Activated T-helper 1 cell treated with anti-CD3 and anti-CD28 coated beads, Interleukin-2, amount 50 U/mL, for 16 hours (primary cell): ENCODE measurements at places on chromosomes 1 and 21.

DNA sequence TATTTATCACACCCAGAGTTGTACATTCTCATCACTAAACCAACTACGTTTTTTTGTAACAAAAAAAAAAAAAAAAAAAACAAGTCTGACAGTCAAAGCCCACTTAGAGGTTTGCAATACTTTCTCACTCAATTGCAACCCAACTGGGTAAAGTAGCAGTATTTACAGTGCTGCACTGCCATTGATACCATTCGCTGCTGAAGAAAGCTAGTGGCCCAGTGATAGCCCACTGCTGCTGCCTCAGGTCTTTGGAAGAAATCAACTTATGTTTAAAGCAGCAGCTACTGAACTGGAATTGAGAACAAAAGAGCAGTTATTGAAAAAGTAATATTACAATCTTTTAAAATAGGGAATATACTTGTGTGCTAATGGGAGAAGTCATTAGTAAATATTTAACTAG lies 2.7 kb downstream of the HNRNPU start:
- DNase-seq: no peak

- DNase-seq: no peak
Measured at GRCh38 chr1:44862829-44863401, 19.9 kb upstream of the PTCH2 start.

- DNase-seq: no peak
Measured at GRCh38 chr1:111943846-111944749, 45.4 kb downstream of the KCND3 start.

DNA sequence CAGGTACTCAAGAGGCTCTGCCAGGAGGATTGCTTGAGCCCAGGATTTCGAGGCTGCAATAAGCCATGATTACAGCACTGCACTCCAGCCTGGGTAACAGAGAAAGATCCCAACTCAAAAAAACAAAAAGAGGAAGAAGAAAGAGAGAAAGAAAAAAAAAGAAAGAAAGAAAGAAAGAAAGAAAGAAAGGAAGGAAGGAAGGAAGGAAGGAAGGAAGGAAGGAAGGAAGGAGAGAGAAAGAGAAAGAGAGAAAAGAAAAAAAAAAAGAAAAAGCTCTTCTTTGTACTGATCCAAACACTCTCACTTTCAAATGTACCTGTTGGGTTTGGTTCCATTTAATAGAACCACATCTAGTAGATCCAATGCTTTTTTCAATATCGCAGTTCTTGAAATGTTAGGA lies 11.8 kb downstream of the BATF3 start:
- no peak for DNase-seq

GRCh38 chr1:167247754-167248153 lies 27.1 kb downstream of the POU2F1 start:
- DNase-seq: no peak

DNA sequence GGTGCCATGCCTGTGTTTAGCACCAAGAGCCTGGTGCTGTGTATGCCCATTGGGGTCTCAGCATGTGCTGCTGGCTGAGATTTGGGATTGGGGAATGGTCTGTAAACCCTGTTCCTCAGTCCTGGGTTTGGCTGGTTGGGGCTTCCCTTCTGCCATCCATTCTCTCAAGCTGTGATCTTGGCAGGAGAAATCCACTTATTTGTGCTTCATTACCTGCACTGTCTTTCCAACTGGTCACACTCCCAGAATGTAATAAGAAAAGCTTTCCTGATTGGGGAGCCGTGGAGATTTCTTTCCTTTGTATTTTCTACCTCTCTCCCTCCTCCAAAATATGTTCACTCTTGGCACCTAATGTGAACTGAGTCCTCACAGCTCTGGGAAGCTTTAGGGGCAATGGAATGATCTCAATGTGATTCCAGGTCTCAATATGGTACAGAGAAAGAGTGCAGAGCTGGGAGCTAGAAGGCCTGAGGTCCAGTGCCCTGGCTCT lies 23.0 kb upstream of the KCNA10 start:
- no peak for DNase-seq

GRCh38 chr1:11151114-11151513 lies 38.0 kb upstream of the ANGPTL7 start:
- no peak for DNase-seq

DNA sequence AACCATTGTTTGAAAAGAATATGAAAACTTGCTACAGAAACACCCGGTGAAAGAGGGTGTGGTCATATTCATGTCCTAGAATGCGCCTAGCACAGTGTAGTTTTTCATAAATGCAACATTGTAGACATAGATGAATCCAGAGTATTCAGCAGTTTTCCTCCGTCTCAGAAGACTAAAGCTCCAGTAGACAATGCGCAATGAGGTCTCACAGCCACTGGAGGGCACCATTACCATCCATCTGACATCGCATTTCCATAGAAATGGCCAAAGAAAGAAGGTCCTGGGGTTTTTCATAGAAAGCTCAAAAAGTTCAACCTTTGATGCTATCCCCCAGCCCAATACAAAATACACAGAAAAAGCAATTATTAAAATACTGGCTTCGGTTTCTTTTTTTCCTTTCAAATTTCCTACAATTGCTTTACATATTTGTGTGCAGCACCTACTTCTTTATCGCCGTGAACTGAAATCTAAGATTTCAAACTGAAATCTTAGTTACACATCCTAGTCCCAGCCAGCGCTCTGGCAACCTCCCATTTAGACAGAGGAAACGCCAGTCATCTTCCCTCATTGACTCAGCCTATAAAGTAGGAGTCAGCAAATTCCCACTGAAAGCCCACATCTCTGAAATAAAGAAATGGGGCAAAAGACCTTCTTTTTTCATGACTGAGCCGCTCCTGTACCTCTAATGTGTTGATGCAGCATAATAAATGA lies 3.9 kb upstream of the CD58 start:
- DNase-seq: no peak
